Sciatic nerve (tissue), 2 donors: ENCODE measurements at places on chromosomes 12 and 14. TPM values are rescaled to one million over a fixed set of nuclear protein-coding genes. Genes with fewer than 3 reads are reported as not detected.
A peak's percentile ranks its signal among the peaks of the same experiment; 100 is the strongest.

DNA sequence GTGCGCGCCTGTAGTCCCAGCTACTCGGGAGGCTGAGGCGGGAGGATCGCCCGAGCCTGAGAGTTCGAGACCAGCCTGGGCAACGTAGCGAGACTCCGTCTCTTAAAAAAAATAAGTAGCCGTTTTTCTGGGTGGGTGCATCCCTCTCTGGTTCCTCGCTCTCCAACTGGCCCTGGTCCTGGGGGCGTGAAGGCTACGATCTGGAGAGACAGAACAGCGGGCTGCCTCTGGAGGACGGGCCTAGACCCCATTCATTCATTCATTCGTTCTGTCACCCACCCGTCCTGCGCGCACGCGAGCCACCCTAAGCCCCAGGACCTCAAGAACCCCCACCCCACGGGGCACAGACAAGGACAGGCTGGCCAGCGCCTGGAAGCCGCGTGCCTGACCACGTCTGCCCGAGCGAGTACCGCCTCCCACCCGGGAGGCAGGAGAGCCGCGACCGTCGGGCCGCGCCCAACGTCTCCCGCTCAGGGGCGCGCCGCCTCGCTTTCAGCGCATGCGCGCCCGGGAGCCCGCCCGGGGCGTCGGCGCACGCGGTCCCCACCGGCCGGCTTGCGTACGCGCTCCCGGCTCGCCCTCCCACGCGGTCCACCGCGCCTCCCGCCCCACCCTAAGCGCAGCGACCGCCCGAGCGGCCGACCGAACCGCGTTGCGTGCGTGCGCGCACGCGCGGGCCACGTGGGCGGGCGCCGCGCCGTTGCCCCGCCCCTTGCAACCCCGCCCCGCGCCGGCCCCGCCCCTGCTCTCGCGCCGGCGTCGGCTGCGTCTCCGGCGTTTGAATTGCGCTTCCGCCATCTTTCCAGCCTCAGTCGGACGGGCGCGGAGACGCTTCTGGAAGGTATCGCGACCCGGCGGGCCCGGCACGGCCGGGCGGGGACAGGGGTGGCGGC lies at the start of gene RAN:
Gene RAN, plus strand, starts transcription at position 781 of the 893 bp plus-strand sequence. CDS start 528 bp downstream, outside the sequence.
- DNase-seq: peak; percentile 95

Gene OR11H6
- total RNA-seq: not detected

DNA sequence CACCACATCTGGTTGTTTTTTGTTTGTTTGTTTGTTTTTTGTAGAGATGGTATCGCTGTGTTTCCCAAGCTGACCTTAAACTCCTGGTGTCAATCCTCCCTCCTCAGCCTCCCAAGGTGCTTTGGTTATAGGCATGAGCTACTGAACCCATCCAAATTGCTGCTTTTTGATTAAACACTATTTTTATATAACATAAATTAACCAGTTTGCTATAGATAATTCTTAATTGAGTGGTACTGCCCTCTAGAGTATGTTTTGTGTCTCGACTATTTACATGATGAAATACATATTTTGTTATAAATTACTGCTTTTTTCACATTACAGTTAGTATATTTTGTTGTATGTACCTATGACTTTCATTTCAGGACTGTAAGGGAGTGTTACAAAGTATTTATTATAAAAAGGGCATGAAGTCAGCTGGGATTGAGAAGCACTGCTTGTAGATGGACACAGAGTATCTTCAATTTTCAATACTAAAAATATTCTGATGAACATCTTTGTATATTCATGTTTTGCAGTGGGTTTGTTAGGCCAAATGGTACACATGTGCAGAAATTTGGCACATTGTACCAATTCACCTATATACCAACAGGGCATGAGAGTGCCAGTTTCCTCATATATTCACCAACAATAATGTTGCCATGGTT lies 14.9 kb upstream of the SCAF11 start:
- no peak for DNase-seq

- DNase-seq: no peak
These were observed 52.5 kb downstream of the KANSL2 start for GRCh38 chr12:48629541-48629940.

Gene KSR2
- not detected for total RNA-seq

Gene SELPLG
- 12.3 TPM for total RNA-seq

Gene GLIPR1
- 29.8 TPM for total RNA-seq

DNA sequence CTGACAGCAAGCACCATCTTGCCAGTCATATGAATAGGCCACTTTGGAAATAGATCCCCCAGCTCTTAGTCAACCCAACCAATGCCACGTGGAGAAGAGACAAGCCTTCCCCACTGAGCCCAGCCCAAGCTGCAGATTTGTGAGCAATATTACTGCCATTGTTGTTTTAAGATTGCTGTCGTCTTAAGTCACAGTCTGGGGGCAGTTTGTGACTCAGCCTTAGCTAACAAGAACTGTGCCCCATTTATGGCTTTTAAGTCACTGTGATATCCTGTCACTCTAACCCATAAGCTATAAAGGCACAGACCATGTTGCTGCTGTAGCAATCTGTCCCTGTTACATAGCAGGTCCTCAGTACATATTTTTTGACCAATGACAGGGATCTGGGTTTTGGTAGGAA lies 464.2 kb downstream of the MED13L start:
- DNase-seq: no peak

DNA sequence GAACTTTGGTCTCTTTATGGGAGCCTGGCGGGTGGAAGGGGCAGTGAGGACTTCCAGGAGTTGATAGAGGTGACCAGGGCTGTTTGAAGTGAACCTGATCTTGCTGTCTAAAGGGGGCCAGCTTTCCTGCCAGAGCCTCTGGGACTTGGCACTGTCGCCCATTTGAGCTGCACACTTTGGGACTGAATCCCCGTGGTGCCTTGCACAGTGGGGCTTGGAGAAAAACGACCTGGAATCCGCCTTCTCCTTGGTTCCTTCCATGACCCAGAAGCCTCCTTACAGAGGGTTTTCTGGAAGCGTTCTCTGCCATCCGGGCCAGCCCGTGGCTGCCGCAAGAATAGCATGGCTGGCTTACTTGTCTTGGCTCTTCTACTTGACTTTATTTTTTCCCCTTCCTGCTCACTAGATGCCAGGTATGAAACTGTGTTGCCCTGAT lies 2.0 kb downstream of the RFLNA start:
- no peak for DNase-seq

DNA sequence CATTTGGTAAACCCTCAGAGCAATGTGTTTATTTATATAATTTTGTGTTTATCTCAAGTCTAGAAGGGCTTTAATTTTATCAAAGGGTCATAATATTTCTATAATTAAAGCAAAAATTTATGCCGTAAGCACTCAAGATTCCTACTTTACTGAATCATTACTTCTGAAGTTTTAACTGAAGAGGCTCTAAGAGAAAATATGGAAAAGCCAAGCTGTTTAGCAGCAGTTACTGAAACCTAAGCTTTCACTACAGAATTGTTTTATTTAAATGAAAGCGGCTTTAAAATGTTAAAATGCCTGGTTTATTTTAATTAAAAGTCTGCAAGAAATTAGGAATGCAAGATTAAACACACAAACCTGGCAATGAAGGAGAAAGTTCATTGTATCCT lies 73.9 kb upstream of the BBS10 start:
- no peak for DNase-seq

- no peak for DNase-seq
These were observed 5.5 kb downstream of the TMEM63C start for GRCh38 chr14:77186911-77187648.

- no peak for DNase-seq
These were observed 245.3 kb downstream of the ZFP36L1 start for GRCh38 chr14:68547305-68548193.

Gene CCDC177
- total RNA-seq: not detected

Gene KLRK1
- total RNA-seq: 3.1 TPM

- no peak for DNase-seq
These were observed 99.9 kb downstream of the KICS2 start for GRCh38 chr12:64122154-64122553.

DNA sequence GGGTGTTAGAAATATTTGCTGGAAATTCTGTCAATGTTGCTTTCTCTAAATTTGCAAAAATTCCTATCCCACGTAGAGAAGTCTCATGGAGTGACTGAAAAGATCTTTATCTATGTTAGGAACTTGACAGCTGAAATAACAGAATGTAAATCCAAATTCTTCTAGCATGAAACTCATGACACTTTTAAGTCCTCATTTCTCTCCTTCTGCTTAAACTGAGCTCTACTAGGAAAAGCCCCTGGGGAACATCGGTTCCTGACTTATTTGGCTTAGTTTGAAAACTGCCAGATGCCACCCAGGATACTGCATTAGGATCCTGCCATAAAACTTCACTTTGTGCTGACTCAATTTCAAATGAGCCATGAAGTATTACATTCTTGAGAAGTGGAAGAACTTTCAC lies 426.0 kb downstream of the GALC start:
- no peak for DNase-seq

DNA sequence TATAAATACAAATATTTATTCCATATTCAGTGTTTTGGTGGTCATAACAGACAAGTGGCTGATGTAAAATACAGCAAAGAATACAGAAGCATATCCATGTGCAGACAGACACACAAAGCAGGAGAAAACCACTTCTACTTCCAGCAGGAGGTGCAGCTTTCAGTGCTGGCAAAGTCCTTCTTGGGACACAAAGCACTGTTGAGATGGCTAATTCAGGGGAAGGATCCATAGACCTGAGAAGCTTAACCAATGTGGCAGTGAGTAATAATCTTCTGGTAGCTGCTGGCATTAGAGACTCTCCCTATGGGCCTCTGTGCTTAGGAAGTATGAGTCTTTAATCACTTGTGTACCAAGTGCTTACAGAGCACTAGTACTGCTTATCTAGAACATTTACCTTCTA lies 26.8 kb downstream of the AMN1 start:
- no peak for DNase-seq

DNA sequence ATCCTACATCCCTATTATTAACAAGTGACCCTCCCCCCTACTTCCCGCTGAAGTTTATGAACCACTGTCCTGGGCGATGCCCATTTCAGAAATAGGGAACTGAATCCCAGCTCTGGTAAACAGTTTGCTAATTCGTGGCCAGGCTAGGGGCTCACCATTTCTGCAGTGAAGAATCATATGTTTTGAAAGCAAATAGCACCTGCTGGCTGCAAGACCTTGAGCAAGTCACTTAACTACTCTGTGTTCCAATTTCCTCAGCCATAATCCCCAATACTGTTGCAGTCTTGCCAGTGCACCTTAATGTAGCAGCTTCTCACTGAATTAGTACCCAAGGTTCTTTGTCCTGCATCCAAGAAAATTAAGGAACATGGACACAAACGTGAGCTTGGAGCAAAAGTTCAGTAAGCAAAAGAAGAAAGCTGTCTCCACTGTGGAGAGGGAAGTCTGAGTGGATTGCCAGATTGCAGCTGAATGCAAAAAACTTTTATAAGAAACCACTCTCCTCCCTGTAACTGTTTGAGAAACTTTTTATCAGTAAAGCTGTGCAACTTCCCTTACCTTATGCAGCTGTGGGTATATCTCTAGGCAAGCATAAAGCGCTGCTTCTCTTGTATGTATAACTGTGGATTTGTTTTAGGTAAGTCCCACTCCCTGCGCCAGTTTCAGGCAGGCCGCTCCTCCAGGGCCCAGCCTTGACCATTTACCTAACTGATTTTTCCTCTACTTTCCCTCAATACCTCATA lies 824 bp downstream of the OAS1 start:
- DNase-seq: no peak

DNA sequence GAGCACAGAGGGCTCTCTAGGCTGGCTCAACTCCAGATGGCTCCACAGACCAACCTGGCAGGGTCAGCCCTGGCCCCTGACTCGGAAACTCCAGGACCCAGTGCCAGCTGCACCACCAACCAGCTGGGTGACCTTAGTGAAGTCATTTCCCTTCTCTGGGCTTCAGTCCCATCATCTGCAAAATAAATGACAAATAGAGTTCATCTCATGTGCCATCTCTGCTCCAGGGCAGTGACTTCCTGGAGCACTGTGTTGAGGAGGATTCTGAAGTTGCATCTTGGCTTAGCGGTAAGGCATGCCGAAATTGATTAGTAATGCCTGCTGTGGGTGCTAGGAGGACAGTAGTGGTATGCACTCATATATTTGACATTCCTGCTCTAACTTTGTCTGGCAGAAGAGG lies 31.5 kb downstream of the DTX1 start:
- DNase-seq: no peak

Gene SOX5
- 43.6 TPM for total RNA-seq

- no peak for DNase-seq
These were observed 364.1 kb downstream of the EGLN3 start for GRCh38 chr14:33586806-33587205.

DNA sequence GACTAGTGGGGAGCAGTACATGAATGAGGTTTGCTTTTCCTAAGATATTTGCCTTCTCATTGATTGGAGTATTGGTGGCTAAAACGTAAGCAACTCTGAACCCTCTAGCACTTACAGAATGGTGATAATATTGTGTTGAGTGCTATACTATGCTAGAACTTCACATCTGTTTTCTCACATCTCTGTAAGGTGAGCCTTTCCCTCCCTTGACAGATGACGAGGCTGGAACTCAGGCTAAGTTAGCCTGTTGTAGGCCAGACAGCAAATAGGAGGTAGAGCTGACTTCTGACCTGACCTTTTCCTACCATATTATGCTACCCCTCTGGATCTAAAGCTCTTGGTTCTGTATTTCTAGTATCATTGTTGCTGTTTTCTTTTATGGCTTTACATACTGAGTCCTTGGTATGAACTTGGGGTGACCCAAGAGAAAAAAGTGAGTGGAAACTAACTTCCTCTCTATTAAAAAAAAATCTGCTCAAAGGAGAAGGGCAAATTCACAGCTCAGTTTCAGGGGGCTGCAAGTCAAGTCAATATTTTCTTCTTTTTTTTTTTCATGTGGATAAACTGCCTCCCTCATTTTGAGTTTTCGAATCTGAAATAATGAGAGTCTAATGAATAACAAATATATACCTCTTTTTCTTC lies 85.9 kb downstream of the CRADD start:
- DNase-seq: no peak

Gene LALBA
- total RNA-seq: not detected

DNA sequence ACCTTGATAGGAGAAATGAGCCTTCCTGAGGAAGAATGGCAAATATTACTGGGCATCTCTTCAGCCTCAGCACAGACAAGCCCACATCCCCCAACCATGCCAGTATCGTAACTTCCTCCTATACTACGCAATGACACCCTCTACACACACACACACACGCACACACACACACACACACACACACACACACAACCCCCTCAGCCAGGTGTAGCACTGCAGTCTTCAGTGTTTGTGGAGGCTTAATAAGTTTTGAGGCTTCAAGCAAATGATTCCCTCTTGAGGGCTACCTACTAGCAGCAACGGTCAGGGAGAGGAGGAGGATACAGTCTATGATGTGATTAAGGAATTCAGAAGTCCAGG lies 1.6 kb downstream of the DGKA start:
- no peak for DNase-seq

GRCh38 chr12:114420944-114421335 lies 15.0 kb upstream of the TBX5 start:
- DNase-seq: no peak

- DNase-seq: peak; percentile 83
These were observed at the start of gene VDR for GRCh38 chr12:47904713-47905709. TSS of gene VDR (minus strand) at chr12:47904994. CDS start at chr12:47879113, 25,881 bp downstream.

- DNase-seq: peak; percentile 31
These were observed 63.9 kb upstream of the GALNT9 start for GRCh38 chr12:132393245-132393795.

- DNase-seq: no peak
These were observed 3.7 kb downstream of the CLEC4A start for GRCh38 chr12:8127138-8127537.
